ENCODE measurements at places on chromosomes 4 and X.
A peak's percentile ranks its signal among the peaks of the same experiment; 100 is the strongest.

DNA sequence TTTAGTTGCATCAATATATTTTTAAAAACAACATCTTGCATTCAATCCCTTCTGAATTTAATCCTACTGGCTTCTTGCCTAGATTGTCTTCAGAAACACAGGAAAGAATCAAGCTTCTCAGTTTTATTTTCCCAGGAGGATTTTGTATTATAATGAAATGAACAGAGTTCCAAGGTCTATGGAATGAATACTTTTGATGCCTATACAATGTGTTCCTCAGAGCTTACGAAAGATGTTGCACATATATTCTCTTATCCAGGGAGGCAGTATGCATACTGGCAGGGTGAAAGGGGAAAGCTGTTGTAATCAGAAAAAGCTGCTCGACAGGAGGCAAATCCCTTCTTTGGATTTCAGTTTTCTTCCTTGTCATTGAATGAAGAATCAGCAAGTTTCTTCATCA lies 8.8 kb downstream of the TMPRSS11D start:
- no peak for DNase-seq

DNA sequence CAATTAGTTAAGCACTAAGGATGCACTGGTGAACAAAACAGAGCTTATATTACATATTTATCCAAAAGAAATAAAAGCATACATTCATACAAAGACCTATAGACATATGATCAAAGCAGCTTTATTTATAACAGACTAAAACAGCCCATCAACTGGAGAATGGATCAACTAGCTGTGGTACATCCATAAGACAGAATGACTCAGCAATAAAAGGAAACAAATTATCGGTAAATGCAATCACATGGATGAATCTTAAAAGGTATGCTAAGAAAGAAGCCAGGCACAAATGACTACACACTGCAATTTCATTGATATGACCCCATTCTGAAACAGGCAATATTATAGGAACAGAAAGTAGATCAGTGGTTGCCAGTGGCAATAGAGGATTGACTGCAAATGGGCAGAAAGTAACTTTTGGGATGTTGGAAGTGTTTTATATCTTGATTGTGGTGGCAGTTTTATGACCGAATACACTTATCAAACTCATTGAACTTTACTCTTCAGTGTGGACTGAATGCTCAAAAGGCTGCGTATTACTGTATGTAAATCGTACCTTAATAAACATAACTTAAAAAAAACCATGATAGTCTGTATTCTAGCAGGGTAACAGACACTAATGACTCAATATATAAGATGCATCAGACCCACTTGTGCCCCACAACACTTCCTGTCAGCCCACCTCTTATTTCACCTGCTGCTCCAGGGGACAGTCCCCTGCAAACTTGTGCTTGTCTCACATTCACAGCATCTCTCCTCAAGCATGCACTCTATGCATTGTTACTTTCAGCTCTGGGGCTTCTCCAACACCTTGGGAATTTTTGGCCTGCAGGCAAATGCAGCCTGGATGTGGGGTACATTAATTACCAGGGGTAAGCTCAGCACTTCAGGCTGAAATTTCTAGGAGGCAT lies 59.1 kb downstream of the MID1IP1 start:
- DNase-seq, result no peak

- no peak for DNase-seq
Measured at GRCh38 chrX:40243755-40244515, 146.2 kb upstream of the BCOR start.

DNA sequence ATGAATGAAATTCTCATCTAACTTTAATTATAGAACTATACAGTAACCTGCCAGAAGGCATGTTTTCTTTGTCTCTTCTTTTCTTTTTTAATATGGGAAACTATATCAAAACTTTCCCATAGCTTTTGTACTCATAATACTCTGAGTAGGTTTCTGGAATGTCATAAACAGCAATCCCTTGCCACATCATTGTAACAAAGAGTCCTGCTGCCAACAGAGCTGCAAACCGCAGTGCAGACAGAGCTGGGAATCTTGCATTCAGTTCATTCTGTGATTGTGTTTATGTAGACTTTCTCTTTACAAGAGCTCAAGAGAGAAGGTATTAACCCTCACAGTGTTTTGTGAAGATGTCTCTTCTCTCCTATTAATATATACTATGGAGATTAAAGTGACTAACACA lies 304.4 kb upstream of the SLIT2 start:
- DNase-seq, result no peak

DNA sequence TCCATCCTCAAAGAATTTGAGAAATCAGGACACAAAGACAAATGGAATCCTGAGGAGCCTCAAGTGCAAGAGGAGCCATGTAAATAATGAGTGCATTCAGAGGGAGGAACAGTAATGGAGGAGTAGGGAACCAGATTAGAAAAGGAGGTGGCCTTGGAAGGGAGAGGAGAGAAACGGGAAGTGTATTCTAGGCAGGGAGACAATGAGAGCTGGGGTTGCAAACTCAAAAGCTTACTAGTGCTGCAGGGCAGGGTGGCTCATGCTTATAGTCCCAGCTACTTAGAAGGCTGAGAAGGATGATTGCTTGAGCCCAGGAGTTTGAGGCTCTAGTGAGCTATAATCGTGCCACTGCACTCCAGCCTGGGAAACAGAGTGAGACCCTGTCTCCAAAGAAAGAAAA lies 113.2 kb upstream of the LSM6 start:
- no peak for DNase-seq

DNA sequence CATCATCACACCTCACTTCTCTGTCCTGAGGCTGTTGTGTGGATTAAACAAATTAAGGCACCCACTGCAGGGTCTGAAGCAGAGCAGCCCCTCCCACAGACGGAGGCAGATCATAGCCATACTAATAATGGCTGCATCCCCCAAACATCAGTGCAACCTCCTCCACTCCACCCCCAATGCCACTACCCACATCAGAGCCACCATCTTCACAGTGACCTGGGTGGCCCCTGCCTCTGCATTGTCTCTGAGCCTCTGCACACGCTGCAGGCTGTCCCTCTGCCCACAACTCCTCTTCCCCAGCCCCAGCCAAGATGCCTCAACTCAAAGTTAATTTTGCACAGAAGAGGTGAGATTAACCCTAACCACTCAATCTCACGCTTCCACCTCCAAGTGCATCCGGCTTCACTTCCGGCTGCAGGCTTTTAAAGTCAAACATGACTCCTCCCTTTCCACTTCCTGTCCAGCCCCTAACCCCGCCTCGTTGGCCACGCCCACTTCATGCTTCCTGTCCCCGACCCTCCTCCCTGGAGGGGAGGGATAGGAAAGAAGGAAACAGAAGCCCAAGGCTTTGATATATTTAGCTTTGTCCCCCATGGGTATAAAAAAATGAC lies 22.7 kb downstream of the JAKMIP1 start:
- peak; percentile 80 for DNase-seq

- DNase-seq, result no peak
Measured at GRCh38 chr4:33302321-33302720, 2582.2 kb downstream of the PCDH7 start.

- no peak for DNase-seq
Measured at GRCh38 chrX:132088864-132089263, 39.0 kb downstream of the FRMD7 start.

DNA sequence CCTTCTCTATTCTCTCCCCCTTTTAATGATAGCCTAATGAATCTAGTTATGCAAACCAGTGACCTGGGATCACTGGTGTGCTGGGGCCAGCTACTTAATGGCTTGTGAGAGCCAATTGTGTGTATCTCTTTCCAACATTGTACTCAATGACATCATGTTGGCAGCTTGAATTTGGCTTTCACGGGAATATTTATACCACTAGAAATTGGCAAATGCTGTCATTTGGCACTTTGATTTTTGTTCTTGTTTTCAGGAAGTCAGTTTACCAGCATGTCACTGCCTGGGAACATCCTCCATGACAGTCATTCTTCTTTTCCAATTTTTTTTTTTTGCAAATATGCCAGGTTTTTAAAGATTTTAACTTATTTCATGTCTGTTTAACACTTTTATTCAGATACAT lies 1685.3 kb downstream of the STIM2 start:
- no peak for DNase-seq

DNA sequence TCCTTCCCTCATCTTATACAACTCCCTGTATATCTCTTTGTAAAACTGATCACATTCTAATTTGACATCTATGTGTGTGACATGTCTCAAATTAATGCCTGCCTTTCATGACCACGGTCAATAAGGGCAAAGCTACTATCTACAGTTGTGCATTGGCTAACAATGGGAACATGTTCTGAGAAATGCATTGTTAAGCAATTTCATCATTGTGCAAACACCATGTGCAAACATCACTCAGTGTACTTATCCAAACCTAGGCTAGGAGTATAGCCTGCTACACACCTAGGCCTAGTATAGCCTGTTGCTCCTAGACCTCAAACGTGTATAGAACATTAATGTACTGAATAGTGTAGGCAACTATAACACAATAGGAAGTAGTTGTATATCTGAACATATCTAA lies 95.0 kb downstream of the BANK1 start:
- no peak for DNase-seq

DNA sequence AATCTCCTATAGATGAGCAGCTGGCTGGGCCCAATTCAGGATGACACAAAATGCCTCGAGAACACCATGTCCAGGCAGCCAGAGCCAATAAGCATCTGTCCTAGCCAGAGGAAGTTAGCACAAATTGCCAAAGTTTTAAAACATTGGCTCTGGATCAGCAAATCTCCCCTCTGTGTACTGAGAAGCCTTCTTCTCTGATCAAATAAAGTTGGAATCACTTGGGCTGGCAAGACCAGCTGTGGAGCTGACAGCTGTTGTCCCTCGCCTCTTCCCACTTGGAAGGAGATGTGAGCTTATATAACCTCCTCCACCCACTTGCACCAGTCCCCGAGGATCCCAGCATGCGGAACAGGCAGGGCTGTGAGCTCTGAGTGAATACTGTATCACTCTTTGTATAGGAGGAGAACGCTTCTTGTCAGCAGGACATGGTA lies 183.9 kb downstream of the OPHN1 start:
- no peak for DNase-seq

DNA sequence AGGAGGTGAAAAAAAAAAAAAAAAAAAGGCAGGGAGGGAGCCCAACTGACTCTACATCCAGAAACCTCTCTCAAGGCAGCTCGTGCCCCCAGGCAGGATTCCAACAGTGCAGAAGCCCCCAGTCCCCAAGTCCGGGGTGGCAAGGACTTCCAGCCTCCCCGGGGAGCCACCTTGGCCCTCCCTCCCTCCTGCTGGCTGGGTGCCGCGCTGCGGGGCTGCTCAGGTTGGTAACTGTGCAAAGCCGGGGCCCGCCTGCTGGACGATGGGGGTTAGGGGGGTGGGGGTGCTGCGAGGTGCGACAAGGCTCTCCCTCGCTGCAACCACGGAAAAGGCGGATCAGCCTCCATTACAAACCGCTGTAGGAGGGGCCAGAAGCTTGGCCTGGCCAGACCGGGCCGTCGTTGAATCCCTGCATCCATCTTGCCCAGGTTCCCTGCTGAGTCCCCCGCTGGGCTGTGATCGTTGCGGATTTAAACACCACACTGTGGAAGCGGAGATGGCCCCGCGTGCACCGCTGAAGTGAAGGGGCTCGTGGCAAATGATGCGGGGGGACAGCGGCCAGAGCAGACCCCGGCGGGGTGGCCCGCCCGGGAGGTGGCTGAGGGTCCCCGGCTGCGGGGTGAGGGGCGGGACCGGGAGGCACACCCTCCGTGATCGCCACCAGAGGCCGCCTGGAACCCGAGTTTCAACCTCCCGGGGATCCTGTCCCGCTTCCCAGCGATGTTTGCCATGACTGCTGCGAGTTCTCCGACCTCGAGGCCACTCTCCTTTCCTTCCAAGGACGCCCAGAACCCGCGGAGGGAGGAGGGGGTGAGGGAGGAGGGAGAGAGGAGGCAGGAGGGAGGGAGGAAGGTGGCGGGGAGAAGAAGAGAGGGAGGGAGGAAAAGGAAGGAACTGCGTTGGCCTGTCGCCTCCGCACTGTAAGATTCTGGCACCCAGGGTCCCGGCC lies 58.0 kb upstream of the DDX3X start:
- DNase-seq, result peak; percentile 59

DNA sequence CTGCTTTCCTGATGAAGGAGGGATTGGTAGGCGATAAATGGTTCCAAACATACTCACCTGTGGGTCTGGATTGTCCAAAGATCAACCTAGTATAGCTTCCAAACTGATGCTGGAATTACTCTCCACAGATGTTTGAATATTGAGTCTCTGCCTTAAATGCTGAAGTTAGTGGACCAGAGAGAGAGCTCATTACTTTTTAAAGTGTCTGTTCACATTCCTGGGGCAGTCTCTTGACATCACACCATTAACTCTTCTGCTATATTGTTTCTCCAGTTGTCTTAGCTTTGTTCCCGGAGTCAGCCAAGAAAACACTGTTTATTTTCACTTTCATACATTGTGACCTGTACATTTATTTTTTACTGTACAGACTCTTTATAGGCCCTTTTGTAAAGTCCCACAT lies 35.4 kb downstream of the ARHGEF38 start:
- no peak for DNase-seq

- no peak for DNase-seq
Measured at GRCh38 chr4:177582992-177583391, 140.8 kb upstream of the AGA start.

GRCh38 chr4:80812145-80812544 lies 218.4 kb upstream of the BMP3 start:
- DNase-seq, result no peak

DNA sequence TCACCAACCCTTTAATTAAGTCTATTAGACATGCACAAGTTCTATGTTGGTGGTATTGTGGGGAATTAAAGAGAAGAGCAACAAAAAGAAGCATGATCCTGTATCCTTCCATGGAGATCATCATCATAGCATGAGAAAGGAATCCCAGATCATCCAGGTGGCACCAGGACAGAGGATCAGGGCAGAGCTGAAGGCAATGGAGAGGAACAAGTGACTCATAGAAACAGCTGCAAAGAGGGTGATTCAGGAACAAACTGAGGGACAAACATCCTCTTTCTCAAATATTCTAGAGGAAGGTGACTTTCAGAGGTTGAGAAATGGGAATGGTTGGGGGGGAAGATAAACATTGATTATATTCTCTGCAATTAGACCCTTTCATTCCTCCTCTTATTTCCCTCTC lies 105.5 kb upstream of the OTUD4 start:
- DNase-seq, result no peak

- DNase-seq, result no peak
Measured at GRCh38 chrX:10062352-10062751, 94.4 kb upstream of the CLCN4 start.

DNA sequence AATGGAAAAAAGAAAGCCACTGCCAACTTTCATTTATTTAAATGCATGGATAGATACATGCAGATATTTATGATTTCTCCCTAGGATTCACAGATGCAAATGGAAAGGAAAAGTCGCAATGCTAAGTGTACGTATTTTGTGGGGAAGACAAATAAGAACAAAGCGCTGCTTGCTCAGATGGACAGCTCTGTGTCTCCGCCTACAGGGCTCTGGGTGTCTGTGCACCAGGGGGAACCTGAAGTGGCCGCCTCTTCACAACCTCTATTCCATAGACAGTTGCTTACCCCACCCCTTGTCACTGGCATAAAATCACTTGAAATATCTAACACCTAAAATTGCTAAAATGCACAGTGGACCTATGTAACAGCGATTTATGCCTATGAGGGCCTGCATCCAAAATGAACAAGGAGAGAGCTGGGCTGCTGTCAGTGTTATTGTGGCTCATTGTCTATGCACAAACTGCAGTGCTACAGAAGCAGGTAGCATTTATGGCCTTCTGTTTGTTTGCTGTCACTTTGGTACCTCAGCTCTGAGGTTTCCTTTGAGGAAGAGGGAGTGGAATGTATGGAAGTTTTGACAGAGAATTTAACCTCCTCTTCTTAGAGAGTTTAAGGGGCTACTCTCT lies 58.6 kb upstream of the PAGE1 start:
- peak; percentile 61 for DNase-seq

GRCh38 chr4:118948545-118949144 lies 60.0 kb downstream of the SYNPO2 start:
- DNase-seq, result no peak

- DNase-seq, result no peak
Measured at GRCh38 chr4:121195649-121196048, 31.5 kb upstream of the TNIP3 start.

Data from CD4-positive, alpha-beta T cell treated with Interleukin-10 for 1 hour (primary cell).